ENCODE measurements at places on chromosomes 16 and 17. TPM values are rescaled to one million over a fixed set of nuclear protein-coding genes. Genes with fewer than 3 reads are reported as not detected.

GRCh38 chr17:45172232-45172540 is 10.5 kb downstream of the HEXIM2 start:
- no peak for DNase-seq

DNA sequence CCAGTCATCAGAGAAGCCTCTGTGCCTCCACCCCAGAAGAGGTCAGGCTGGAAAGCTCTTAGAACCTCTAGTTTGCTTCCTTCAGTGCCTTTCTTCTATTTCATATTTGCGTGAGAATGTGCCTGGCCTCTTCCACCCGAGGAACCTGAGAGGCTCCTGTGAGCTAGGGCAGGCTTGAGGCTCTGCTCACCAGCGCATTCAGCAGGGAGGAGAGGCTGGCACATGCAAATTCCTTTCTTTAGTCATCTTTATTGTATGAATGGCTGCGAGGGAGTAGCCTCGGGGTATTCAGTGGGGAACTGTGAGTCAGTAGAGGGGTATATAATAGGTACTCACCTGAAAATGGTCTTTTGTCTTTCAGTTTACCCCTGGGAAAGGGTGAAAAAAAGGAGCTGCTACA is 268.3 kb downstream of the ABCC12 start:
- DNase-seq, result peak; percentile 62

GRCh38 chr17:8563981-8564602 is 66.4 kb downstream of the MYH10 start:
- no peak for DNase-seq

The SCIMP gene
- 0.24 TPM for polyA plus RNA-seq
